ENCODE measurements at places on chromosomes 2 and 18. TPM values are rescaled to one million over a fixed set of nuclear protein-coding genes. Genes with fewer than 3 reads are reported as not detected.

DNA sequence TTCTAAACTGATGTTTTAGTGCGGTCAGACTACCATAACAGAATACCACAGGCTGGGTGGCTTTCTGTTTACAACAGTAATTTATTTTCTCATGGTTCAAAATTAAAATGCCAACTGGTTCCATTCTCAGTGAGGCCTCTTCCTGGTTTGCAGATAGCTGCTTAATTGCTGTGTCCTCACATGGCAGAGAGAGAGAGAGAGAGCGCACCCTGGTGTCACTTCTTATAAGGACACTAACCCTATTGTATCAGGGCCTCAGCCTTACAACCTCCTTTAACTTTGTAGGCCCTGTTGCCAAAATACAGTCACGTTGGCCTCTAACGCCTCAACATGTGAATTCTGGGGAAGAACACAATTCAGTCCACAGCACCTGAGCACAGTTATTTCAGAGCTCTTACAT lies 37.5 kb upstream of the ZNF385B start:
- DNase-seq: peak; percentile 28

The CCDC121 gene
- polyA plus RNA-seq: 0.92 TPM

GRCh38 chr2:169694113-169694893 lies at the start of the genes CFAP210 and PHOSPHO2:
Gene CFAP210 (minus strand): TSS chr2:169694405. CDS start chr2:169694327, 78 bp downstream.
Gene PHOSPHO2 (plus strand): TSS chr2:169694469. CDS start chr2:169700972, 6,503 bp downstream.
- DNase-seq: peak; percentile 96

- DNase-seq: no peak
These were observed 1603.8 kb upstream of the ACVR2A start for GRCh38 chr2:146241023-146241422.

GRCh38 chr2:162330881-162331280 lies 12.4 kb upstream of the IFIH1 start:
- DNase-seq: no peak

DNA sequence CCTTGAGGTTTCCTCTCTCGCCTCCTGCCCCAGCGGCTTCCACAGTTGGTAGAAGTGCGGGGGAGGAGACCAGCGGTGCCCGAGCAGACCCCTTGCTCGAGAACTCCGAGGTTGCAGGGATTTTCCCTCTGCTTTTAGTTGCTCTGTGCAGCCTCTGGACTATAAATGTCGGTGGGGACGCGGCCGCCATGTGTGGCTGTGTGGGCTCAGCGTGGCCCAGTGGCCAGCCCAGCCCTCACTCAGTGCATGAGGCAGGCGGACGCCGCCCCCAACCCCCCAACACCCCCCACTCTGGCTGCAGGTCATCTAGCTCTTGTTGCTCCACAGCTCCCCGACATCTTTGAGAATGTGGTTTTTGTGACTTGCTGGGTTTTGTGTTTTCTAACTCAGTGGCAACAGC lies 15.3 kb upstream of the D2HGDH start:
- DNase-seq: no peak

The TEX44 gene
- polyA plus RNA-seq: not detected

GRCh38 chr2:241931976-241932898 lies 62.7 kb downstream of the RTP5 start:
- DNase-seq: no peak

- DNase-seq: peak; percentile 31
These were observed 306.7 kb upstream of the SLC8A1 start for GRCh38 chr2:40758401-40759155.

DNA sequence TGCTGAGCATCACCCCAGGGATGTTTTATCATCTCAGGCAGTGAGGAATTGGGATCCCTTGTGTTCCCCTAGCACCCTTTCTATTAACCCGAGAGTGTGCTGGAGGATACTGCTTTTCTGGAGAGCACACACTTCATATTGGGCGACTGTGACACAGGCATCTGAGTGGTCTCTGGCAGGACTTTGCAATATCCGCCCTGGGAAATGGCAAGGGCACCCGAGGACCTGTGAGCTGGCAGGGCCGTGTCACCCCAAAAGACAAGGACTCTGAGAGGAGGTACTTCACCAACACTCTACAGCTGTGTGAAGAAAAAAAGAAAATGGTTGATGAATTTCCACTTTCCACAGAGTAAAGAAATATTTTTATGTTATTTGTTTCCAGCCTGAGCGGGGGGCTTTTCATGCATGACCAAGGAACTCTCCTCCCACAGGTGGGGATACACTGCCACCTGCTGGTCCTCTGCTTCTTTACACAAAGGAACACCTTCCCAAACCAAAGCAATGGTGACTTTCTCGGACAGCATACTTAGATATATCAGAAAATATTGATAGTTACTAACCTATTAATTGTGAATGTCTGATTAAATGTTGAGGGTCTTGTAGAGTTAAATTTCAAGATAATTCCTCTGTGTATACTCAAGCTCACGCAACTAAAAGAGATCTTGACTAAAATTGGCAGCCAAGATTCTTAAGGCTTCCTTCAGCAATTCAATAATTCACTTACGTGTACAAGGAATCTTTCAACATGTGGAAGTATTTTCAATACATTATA lies 45.9 kb upstream of the REG3G start:
- DNase-seq: peak; percentile 69

DNA sequence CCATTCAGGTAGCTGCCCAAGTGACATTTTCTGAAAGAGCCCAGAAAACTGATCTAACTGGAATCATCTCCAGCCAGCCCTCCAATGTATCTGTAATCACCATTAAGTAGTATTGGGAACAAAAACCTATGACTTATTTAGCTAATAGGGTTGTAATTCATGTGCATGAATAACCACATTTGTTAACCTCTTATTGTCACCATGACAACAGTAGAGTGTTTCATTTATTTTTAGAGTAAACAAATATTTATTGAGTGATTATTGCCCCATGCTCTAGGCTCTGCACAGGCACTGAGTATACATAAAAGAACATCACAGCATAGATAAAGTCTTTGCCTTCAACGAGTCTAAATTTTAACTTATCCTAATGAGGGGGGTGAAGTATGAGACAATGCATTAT lies 265.4 kb upstream of the UBE2E3 start:
- DNase-seq: no peak

DNA sequence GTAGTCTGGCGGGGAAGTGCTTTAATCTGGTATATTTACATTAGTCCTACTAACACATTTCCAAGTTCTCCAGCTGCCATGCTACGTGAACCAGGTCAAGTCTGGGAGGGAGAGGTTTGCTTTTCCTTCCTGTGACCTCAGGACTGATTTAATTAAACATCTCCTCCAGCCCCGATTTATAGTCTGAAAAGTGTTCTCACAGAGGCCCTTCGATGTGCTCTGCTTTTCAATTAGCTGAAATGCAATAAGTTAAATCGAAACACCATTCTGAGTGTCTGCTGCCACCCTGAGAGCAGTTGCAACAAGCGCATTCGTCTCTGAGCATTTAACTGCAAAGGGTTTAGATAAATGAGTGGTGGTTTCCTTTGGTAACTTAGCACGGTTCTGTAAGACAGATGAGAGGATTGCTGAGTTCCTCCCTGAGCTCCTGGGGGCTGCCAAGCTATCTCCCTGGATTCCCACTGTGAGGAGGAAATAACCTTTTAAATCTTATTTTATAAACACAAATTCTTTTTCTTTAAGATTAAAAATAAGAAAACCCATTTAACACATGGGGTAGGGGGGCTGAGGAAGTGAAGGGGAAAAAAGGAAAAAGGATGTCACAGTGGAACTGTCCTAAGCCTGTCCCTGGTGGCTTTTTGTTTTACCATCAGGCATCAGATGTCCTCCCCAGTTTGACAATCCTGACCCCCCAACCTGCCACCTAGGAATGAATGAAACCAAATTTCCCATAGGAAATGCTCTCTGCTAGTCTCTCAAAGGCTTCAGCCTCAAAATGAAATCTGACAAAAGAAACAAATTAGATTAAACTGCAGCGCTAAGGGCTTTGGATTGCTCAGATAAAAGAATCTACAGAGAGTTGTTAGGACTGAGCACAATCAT lies 56.5 kb upstream of the CREB1 start:
- peak; percentile 90 for DNase-seq

- no peak for DNase-seq
These were observed 225.8 kb downstream of the CELF4 start for GRCh38 chr18:37339701-37340215.

GRCh38 chr2:70321370-70321769 lies 19.5 kb upstream of the FAM136A start:
- DNase-seq: no peak

- no peak for DNase-seq
These were observed 480.0 kb upstream of the SYT4 start for GRCh38 chr18:43757273-43757672.

DNA sequence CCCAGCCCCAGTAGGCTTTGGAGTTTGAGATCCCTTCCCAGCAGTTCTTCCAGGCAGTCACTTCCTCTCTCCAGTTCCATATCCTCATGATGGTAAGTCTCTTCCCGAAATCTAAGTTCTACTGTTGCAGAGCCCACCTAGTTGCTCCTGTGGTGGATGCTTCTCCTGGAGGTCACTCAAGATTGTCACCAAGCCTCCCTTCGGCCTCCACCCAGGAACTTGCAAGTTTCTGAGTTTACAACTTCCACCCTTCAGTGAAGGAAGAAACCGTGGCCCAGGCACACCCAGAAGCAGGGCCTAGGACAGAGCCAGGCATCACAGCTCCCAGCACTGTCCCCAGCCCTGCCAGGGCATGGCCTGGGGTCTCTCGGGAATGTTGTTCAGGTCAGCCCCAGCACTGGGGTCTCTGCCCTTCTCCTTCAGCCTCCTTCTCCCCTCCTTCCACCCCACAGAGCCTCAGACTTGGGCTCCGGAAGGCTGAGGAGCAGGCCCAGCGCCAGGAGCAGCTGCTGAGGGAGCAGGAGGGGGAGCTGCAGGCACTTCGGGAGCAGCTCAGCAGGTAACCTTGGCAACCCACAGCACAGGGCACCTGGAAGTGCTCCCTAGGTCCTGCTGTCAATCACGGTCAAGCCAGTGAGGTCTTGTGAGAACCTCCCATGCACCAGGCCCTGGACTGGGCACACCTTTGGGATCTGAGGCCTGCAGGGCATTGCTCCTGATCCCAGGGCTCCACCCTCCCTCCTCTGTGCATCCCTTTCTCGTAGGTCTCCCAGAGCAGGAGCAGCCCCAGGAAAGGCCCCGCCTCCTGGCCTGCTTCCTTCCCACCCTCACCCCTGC lies 7.1 kb downstream of the RUFY4 start:
- no peak for DNase-seq

DNA sequence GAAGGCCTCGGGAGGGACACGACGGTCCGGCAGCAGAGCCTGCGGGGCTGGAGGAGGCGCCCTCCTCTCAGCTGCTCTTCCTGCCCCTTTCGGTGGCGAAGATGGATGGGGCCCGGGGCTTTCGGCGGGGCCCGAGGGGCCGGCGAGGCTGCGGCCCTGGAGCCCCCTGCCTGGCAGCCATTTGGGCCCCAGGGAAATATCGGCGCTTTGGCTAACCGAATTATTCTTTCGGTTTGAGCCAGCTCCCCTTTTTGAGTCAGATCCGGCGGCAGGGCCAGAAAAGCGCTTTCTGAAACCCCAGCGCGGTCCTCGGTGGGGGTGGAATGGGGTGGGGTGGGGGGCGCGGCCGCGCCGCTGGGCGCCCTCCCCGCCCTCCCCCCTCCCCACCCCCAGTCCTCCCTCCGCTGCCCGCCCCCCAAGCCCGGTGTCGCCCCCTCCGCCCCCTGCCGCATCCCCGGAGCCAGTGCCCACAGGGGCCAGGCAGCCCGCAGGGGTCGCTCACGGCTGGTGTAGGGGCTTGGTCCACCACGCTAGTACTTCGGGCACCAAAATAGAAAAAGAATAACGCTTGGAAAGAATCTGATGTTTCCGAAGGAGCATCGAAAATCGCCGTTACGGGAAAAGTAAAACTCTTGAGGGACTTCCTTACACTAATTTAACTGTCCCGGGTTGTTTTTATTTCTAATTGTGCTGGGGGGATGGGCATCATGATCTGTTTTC lies 9.1 kb upstream of the ARID5A start:
- peak; percentile 58 for DNase-seq

- DNase-seq: no peak
These were observed 11.2 kb downstream of the CELF4 start for GRCh38 chr18:37554399-37554787.

All from endothelial cell of umbilical vein (primary cell).